ENCODE measurements at places on chromosomes 13 and 19.

- DNase-seq = peak; percentile 56
Measured at GRCh38 chr19:50705422-50706019, 14.1 kb downstream of the SHANK1 start.

- DNase-seq = no peak
Measured at GRCh38 chr13:29579094-29579493, 16.4 kb downstream of the SLC7A1 start.

DNA sequence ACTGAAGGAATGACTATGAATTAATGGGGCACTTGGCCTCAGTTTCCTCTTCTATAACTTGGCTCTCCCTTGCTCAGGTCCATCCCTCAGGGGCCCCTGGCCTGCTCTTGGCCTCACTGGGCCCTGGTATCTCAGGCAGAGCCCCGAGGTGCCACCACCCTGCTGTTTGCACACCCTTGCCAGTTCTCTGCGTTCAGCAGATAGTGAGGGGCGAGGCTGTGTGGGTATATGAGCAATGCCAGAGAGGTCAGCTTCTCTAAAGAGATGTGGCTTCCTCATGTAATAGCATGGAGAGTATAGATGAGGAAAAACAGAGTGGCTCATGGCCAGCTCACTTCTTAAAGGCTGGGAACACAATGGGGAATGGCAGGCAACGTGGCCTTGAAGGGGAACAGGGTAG, 76.1 kb downstream of the CYSLTR2 start:
- DNase-seq = no peak

DNA sequence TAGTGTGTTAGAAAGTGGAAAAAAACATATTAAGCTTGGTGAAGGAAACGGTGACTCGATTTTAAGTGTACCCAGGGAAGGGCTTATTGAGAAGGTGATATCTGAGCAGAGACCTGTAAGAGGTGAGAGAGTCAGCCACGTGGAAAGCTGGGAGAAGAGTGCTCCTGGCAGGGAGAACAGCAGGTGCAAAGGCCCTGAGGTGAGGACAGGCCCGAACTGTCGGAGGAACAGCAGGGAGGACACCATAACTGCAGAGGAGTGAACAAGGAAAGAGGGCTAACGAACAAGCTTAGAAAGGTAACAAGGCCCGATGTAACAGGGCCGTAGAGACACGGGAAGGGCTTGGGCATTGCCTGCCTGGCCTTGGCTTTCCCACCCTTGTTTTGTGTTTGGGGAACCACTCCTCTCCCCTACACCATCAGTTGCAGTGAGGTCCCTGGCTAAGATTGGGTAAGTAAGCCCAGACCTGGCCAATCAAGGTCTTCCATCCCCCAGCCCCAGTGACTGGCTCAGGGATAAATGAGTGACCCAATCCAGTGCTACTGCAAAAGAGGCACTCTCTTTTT, 7.3 kb downstream of the ATP4A start:
- no peak for DNase-seq

DNA sequence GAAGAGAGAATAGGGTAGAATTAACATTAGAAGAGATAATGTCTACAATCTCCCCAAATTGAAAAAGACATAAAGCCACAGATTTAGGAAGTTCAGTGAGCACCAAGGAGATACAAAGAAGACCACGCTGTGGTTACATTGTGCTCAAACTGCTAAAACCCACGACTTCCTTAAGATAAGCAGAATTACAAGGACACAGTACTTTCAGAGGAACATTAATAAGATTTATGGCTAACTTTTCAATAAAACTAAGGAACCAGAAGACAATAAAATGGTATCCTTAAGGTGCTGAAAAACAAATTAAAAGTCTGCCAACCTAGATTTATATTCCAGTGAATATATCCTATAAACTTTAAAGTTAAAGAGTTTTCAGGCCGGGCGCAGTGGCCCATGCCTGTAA, 7.4 kb upstream of the IL17D start:
- DNase-seq = no peak

DNA sequence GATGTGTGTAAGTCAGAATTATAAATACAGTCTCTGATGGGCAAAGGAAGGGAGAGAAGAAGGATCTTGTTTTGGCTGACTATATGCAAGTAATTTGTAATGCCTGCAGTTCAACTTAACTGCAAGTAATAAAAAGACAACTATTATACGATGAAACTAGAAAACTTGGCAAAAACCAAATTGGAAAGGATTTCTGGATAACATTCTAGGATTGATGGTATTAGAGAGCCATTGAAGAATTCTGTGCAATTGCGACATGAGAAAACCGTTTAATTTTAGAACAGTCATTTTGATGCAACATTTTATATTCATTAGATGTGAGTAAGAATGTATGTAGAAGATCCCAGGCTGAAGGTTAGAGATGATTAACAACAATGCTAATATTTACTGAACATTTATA, 1334.1 kb downstream of the EFNB2 start:
- no peak for DNase-seq

DNA sequence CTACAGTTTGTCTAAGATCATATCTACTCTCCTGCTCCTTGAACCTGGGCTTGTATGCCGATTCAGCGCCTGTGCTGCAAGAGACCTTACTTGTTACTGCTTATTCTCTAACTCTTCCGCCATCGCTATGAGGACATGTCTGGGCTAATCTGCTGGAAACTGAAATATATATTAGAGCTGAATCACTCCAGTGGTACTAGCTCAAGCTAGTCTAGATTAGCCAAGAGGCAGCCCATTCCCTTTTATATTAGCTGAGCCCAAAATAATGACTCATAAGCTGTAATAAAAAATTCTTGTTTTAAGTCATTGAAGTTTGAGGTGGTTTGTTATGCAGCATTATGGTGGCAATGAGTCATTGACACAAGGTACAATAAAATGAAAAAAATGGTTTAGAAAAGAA, 52.8 kb downstream of the SLC6A16 start:
- peak; percentile 50 for DNase-seq
